ENCODE measurements at places on chromosomes 12 and 14.

DNA sequence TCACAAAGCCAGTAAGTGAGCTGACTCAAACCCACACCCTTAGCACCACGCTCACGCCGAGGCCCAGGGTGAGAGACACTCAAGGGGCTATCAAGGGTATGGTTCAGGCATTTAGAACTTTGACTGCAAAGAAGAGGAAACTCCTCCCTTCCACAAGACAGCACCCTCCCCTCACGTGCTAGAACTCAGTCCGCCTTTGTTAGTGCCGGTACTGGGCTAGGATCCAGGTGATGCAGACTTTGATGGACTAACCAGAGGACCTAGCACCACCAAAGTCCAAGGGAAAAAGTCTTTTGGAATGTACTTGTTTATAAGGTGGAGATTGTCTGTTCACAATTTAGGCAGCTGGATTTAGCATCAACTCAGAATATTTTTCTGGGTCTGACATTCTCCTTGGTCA is 33.7 kb downstream of the VWF start:
- DNase-seq, result no peak

- no peak for DNase-seq
Observed at GRCh38 chr12:1324910-1325309, 269.5 kb downstream of the FBXL14 start.

DNA sequence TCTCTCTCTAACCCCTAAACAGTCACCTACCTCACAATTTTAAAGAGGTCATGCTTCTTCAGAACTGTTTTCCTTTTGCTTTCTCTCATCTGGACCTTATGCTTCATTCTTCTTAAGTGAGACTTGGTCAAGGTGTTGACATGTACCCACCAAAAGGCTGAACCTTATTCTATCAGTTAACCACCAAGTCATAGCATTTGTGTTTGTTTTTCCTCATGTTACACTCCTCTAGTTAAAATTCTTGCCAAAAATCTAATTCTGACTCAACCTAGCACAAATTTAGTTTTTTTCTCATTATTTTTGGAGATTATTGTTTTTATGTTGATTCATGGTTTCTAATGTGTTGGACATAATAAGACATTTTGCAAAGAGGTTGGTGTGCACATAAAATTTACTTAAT is 578.6 kb downstream of the SLC16A7 start:
- DNase-seq, result no peak

- DNase-seq, result no peak
Observed at GRCh38 chr12:41532072-41532471, 344.0 kb downstream of the PDZRN4 start.

- DNase-seq, result no peak
Observed at GRCh38 chr12:121444842-121445202, 44.9 kb downstream of the RNF34 start.

GRCh38 chr12:21559855-21560569 is 33.9 kb downstream of the SPX start:
- DNase-seq, result no peak

- DNase-seq, result no peak
Observed at GRCh38 chr12:104796475-104796862, 161.6 kb downstream of the SLC41A2 start.
